NCI-H2171 (cell line): ENCODE measurements at places on chromosomes 6 and 20.

DNA sequence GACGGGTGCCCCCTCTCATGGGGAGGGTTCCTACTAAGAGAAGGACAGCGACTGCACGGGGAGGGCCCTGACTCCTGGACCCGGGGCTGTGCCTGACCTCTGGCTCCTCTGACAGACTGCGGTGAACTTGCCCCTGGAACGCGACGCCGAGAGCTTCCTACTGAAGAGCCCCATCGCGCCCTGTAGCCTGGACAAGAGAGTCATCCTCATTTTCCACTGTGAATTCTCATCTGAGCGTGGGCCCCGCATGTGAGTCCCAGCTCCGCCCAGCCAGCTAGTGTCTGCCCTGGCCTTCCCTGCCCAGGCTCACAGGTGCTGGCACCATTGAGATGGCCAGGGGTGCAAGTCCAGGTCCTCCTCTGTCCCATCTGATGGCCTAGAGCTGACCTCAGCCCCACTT lies 7.2 kb downstream of the CDC25B start:
- DNase-seq: no peak

GRCh38 chr6:151837223-151837622 lies 29.7 kb downstream of the ESR1 start:
- no peak for DNase-seq

DNA sequence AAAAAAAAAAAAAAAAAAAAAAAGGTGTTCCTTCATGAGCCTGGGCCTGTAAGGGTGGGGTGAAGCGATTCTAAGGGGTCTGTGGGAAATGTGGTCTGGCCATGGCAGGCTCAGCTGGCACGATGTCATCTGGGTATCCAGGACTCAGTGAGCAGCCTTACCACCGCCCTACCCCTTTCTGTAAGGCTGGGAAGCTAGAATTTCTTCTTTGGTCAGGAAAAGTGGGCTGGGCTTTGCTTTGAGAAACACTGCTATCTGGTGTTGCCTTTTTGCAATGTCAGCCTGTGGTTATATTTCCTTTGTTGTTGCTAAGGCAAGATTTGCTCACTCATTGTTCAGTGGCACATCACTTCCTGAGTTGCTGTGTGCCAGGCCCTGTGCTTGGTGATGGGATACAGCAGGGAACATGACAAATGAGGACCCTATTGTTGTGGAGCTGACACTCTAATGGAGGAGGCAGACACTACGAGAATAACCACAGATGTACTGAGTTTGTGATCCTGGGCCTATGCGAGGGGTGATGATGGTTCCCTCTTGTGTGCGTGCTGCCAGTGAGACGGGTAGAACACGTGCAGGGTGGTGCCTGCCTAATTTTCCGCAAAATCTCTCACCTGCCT lies 45.9 kb upstream of the ZNFX1 start:
- DNase-seq: peak; percentile 21

- no peak for DNase-seq
Measured at GRCh38 chr6:77019081-77019480, 444.2 kb downstream of the HTR1B start.

- DNase-seq: peak; percentile 49
Measured at GRCh38 chr6:105136431-105137350, 43.1 kb downstream of the POPDC3 start.

DNA sequence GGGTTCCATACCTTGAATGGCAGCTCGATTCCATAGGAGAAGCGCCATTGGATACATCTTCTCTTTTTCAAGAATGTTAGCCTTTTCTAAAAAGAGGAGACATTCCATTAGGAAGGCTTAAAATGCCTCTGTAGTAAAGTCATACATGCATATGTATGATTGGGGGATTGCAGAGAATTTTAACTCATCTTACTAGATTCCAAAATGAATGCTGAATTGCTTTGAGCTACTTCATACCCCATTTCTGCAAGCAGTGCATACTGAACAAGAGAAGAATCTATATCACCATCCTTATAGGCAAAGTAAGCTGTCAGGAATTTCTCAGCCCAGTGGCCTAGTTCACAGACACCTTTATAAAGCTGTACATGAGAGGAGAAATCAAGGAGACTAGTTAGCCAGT lies 80.3 kb downstream of the NDUFAF5 start:
- no peak for DNase-seq

DNA sequence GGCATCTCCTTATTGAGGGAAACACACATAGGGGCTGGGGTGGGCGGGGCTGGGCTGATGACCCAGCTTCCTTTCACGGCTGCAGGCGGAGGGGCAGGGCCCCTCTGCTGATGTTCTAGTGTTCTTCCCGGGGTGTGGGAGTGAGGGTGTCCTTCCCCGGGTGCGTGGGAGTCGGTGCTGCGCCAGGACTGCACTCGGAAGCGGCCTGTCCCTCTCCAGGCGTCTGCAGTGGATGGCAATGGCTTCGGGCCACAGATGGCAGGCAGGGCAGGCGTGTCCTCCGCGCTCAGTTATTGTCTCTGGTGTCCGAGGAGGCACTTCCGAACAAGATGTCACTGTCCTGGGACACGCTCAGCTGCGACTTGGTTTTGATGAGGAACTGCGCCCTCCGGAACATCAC lies 19.2 kb downstream of the KCNG1 start:
- DNase-seq: no peak

- DNase-seq: no peak
Measured at GRCh38 chr20:16066571-16066970, 506.7 kb downstream of the KIF16B start.

GRCh38 chr6:21967056-21967974 lies 329.5 kb downstream of the PRL start:
- DNase-seq: no peak

GRCh38 chr6:137736911-137737310 lies 130.1 kb upstream of the TNFAIP3 start:
- no peak for DNase-seq

- DNase-seq: no peak
Measured at GRCh38 chr20:7736336-7736735, 203.9 kb downstream of the HAO1 start.

- DNase-seq: no peak
Measured at GRCh38 chr6:138817799-138818198, 21.9 kb downstream of the ECT2L start.

GRCh38 chr6:66264376-66264775 lies 557.4 kb upstream of the EYS start:
- no peak for DNase-seq

DNA sequence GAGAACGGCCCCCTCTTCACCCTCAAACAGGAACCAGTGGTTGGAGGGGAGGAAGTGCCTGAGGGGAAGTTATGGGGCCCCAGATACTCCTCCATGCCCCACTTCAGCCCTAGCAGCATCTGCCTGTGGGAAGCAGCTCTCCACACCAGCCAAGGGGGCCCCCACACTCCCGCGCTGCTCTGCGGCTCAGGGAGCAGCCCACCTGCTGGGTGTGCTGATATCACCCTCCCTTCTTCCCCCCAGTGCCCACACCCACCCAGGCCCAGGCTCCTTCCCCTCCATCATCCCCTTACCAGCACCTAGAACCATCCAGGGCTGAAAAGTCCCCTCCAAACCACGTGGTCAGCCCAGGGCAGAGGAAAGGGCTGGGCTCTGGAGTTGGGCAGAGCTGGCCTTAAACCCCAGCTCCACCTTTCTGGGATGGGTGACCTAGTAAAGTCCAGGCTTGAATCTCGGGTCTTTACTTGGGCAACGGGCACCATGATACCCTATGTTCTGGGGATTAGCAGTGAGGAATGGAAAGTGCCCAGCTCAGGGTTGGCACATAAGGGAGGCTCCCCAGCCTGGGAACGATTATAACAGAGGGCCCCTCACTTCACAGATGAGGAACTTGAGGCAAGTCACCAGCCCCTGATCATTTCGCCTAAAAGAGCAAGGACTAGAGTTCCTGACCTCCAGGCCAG lies 663 bp downstream of the LST1 start:
- DNase-seq: no peak

- peak; percentile 71 for DNase-seq
Measured at GRCh38 chr20:20317621-20318364, 50.1 kb upstream of the INSM1 start.

DNA sequence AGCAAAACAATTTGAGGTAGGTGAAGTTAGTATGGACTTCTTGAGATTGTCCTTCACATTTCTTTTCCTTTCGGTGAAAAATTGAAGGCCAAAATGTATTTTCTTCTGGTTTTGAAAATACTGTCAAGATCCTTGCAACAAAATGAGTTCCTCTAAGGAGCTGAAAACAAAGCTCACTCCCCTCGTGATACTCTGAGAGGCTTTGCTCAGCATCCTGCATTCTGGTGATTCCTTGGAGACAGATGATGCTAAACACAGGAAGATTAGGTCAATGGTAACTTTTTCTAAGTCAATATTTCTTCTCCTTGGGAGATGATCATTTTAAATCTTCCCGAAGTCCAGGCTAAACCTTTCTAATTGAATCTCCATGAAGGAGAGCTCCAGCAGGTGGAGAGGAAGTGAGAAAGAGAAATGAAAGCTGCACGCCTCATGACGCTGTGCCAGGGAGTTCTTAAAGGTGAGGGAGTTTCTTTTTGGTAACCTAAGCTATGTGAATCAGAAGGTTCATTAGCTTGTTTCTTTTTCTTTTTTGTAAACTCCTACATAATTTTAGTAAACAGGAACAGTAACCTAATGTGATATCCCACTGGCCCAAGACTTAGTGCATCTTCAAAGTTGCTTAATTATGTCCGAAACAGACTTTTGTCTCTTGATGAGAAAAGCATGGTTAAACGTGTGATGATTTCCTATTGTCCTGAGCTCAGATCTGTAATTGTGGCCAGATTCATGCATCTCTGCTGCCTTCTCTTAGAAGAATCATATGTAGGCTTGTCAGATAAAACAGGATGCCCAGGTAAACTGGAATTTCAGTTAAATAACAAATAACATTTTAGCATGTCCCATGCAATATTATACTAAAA lies 15.0 kb downstream of the ESR1 start:
- DNase-seq: no peak

GRCh38 chr6:3125815-3126214 lies 7.3 kb downstream of the BPHL start:
- no peak for DNase-seq

DNA sequence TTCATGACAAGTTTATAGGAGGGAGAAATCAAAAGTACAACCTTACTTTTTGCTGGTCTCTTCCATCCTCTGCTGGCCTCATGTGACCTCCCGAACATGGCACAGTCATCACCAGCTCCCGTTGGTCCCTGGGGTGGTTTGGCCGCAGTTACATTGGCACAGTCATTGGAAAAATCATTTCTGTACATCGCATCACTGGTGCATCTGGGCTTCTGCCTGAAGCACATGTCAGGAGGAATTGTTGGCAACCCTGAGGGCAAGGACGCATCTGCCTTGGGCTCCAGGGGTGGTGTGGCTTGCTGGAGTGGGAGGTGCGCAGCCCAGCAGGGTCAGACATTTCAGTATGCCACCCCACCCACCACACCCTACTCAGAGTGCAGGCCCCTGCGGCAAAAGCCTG lies 162.9 kb upstream of the SLC24A3 start:
- no peak for DNase-seq

GRCh38 chr6:170286246-170286933 lies 4.5 kb downstream of the DLL1 start:
- no peak for DNase-seq

DNA sequence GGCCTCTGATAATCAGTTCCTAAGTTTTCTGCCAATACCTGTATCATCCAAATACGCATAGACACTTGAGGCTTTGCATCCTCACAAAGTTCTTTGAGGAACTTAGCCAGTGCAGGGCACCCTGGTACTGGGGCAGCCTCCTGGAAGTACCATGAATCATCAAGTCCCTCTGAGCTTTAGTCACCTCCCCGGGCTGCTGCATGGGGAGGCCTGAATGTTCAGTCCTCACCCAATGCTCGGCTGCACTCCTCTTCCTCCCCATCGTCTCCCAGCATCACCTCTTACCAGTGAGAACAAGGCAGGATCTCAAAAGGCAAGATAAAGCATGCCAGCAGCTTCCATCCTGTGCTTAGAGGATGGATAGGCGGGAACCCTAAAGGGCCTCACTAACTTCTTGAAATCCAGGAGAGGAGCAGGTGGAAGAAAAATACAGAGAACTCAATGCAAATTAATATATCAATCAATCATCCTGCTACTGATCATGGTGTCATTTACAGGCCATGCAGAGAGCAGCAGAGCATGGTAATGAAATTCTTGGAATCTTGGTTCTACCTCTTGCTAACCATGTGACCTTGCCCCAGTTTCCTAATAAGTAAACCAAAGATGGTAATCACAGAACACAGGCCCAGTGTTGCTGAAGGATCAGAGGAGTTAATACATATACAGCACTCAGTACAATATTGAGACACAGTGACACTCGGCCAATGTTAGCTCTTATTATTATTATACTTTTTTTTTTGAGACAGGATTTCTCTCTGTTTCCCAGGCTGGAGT lies 4.7 kb upstream of the CCN6 start:
- no peak for DNase-seq

GRCh38 chr6:138972226-138972665 lies 15.8 kb downstream of the REPS1 start:
- DNase-seq: no peak

GRCh38 chr20:51366155-51366886 lies 176.2 kb downstream of the NFATC2 start:
- DNase-seq: no peak
